ENCODE measurements at places on chromosomes 2 and 18.

GRCh38 chr2:11582862-11583752 lies 49.3 kb downstream of the GREB1 start:
- DNase-seq = peak; percentile 89

DNA sequence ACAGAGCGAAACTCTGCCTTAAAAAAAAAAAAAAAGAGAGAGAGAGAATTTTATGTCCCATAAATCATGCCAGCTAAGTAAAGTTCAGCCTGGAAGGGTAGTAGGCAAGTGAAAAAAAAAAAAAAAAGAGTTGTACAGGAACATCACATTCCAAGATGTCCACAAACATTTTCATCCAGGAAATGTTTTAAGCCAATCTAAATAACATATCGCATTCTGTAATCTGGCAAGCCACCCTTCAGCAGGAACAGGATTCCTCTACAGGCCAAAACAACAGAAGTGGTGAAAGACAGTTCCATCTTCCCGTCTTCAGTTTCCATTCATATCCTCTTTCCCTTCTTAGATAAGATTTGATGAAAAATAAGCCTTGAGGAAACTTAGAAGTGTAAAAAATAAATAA lies 1108.1 kb upstream of the DDX18 start:
- DNase-seq = no peak

- DNase-seq = no peak
Observed at GRCh38 chr2:8671176-8671575, 10.7 kb upstream of the ID2 start.

- DNase-seq = no peak
Observed at GRCh38 chr2:24635181-24635580, 144.1 kb downstream of the NCOA1 start.

- DNase-seq = peak; percentile 54
Observed at GRCh38 chr2:237060534-237061312, 25.0 kb upstream of the COPS8 start.

DNA sequence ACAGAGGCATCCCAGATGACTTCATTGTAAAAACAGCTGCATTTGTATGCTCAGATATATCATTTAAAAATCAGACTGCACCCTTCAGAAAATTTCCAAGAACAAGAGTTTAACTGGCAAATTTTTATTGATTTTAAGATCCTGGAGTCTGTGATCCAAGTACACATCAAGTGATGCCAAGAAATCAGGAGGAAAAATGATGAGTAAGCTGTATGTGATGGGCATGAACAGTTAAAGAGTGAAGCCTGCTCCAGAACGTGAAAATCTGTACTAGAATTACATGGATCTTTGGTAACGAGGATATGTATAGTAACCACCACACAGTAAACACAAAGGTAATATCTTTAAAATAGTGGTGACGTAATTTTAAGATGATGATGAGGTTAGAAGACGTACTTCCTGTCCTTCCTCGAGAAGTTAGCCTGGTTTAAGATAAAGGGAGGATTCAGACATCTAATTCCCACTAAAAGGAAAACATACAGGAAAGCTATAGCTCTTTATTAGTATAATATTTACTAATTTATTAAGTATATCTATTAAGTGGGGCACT lies 1374.3 kb upstream of the DDX18 start:
- DNase-seq = no peak

DNA sequence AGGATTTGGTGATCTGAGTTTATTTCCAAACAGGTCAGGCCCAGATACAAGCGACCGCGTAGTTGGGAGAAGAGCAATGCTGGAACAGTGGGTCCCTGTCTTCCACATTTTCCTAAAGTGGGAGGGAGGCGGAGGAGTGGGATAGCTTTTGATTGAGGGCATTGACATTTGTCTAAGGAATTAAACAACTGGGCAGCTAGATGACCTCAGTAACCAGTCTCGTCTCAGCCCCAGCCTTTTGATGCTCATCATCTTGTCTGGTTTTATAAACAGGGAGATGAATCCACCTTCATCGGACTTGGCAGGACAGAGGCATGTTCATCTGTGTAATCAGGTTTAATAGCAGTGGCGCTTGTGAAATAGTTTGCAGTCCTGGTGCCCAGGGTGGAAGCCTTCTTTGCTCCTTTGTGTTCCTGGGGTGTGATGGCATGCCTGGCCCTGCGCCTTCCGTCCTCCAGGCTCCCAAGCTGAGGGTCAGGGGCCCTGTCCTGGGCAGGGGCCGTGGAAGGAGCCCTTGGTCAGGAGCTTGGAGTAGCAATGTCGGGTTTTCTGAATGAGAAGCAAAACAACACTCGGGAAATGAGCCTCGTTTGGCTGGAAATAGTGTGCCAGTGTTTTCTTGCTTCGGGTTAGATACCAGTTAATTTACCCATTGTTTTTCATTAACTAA lies 193.8 kb downstream of the FAM210A start:
- no peak for DNase-seq

GRCh38 chr2:43289331-43289730 lies 62.9 kb upstream of the ZFP36L2 start:
- no peak for DNase-seq

DNA sequence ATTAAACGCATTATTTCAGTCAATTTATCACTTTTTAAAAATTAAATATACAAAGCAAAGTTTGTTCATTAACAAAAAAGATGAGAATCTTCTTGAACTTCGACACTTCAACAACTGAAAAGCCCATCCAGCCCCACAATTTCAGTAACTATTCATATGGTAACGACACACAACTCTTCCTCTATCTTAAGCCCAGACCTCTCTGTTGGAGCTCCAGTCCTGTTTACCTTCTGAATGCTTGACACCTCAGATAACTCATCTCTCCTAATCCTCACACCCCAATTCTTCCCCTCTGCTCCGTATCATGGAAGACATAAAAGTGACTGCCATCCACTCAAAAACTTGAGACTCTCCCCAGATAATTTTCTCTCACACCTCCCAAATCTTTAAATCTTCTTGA lies 12.6 kb downstream of the USP37 start:
- no peak for DNase-seq

DNA sequence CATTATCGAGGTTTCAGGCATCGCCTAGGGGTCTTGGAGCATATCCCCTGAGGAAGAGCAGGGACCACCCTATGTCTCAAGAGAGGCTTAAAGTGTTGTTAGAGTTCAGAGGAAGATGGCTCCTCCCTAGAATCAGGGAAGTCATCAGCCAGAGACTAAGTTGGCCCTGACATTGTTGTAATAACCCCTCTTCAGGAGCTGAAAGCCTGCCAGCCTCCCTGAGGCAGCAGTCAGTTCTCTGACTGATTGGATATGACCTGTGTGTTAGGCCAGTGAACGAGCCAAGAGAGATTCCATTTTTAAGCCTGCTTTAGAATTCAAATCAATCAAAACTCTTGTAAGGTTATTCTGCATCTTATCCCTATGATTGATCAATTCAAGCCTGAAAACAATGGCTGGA lies 34.9 kb downstream of the ARHGAP28 start:
- DNase-seq = no peak

GRCh38 chr2:10777111-10777841 lies 35.3 kb downstream of the PDIA6 start:
- no peak for DNase-seq

DNA sequence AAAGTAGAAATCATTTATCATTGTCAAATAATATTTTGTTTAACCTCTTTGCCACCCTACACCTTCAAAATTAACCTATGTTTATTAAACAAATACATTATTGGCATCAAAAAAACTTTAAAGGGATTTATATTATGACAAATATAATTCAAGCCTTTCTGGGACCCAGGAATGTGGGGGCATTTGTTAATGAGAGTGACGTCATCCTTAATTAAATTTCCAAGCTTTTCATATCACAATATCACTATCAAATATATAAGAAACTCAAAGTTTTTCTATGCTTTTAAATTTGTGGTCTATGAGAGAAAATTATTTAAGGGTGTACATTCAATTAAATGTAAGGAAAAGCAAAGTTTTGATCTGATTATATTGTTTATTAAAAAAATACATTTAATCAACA lies 307.4 kb upstream of the POU3F3 start:
- no peak for DNase-seq

DNA sequence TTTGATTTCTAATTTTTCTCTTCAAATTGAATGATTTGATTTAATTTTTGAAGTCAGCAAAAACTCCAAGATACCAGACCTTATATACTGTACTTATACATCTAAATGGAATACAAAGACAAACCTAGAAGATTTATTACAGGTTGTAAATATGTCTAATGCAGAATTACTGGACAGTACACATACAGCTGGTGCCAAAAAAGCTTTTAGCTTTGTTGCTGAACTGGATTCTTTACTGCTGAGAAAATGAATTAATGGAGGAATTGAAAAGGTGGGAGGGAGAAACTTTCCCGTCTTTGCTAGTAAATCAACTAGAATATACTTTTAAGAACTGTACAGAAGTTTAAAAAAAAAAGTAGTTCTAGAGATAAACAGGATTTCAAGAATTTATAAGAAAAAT lies 17.5 kb downstream of the C1D start:
- peak; percentile 88 for DNase-seq

- peak; percentile 89 for DNase-seq
Observed at GRCh38 chr18:61064911-61065310, 268.3 kb upstream of the CDH20 start.

DNA sequence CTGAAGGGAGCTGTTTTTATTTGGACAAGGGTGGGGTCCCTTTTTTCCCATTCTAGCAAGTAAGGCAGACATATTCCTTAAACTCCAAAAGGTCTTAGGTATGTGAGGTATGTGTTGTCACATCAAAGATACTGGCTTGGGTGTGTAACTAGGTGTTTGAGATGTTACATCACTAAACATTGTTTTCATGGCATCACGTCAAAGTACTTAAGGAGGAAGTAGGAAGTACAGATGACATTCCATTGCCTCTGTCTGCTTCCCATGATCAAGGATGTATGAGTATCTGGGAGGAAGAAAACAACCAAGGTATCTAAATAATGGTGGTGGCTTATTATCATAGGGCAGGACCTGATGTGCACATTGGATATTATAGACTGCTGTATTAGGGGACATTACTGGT lies 39.3 kb downstream of the CD302 start:
- no peak for DNase-seq

- no peak for DNase-seq
Observed at GRCh38 chr2:23777826-23778225, 149.1 kb downstream of the ATAD2B start.

DNA sequence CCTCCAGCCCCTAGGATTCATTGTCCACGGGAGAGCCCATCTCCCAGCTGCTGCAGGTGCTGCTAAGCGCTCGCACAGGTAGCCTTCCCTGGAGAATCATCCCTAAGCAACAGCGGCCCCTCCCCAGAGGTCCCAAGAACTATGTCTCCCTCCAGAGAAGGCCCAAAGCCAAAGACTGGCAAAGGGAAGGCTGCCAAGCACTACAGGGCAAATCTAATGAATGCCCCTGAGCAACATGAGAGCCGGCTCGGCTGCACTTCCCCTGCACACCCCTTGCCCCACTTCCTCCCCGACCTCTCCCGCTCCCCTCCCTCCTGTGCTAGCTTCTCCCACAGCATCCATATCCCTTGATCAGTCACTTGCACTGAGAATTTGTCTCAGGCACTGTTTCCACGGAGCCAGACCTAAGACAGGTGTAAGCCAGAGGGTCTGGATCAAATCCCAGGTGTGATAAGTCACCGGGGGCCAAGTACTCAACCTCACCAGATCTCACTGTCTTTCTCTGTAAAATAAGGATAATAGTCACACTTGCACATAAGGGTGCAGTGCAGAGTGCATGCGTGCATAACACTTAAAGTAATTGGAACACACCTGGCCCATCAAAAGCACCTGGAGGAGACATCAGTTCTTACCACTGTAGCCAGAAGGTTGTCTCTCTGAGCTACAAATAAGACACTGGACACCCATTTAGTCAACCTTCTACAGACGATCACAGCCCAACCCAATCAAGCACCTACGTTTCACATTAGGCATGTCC lies 20.1 kb upstream of the COL6A3 start:
- DNase-seq = peak; percentile 24

- no peak for DNase-seq
Observed at GRCh38 chr2:181672255-181673008, 7.9 kb downstream of the NEUROD1 start.

- DNase-seq = no peak
Observed at GRCh38 chr2:140586379-140586778, 1544.4 kb downstream of the LRP1B start.

GRCh38 chr2:203894262-203894661 lies 26.7 kb downstream of the CTLA4 start:
- no peak for DNase-seq

GRCh38 chr2:4098137-4098536 lies 394.8 kb downstream of the DCDC2C start:
- no peak for DNase-seq

GRCh38 chr18:42931491-42931890 lies 184.0 kb downstream of the RIT2 start:
- DNase-seq = no peak

GRCh38 chr18:42484648-42485047 lies 529.6 kb downstream of the PIK3C3 start:
- DNase-seq = no peak

DNA sequence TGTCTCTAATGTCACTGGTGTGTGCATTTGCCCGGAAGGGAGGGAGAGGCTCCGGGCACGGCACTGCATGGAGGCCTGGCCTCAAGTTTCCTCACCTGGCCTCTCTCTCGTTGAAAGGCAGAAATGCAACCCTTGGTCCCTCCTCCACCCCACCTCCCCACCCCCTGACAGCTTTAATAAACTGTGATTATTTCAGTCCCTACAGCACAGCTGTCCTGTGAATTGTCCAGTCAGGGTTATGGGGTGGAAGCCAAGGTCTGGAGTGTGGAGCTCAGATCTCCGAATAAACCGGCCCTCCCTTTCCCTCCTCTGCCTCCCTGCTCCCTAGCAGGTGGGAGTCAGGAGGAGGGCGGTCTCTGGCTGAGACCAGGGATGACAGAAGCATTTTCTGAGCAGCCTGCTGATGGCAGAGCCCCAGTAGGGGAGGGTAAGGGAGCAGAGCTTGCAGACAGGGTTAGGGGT lies 199.2 kb upstream of the SMAD2 start:
- DNase-seq = no peak

DNA sequence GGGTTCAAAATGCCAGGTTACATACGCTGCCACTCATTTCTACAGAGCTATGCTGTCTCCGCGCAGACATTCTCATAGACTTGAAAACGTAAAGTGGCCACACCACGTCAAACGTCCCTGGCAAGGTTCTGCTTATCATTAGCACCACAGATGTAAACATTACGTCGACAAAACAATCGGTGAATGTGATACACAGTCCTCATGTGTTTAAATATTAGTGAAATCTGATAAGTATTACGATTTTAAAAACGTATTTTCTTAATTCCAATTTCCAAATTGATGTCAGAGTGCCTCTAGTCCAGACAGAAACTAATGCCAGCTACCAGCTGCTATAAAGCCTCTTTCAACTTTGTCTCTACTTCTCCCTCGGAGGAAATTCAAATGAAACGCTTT lies 1.2 kb downstream of the STK17B start:
- peak; percentile 54 for DNase-seq
